ENCODE measurements at places on chromosomes 3 and 15.

- peak; percentile 60 for DNase-seq
These were observed 141.9 kb upstream of the SMAD3 start for GRCh38 chr15:66923438-66923881.

GRCh38 chr3:53780806-53781205 is 65.4 kb downstream of the CHDH start:
- no peak for DNase-seq

DNA sequence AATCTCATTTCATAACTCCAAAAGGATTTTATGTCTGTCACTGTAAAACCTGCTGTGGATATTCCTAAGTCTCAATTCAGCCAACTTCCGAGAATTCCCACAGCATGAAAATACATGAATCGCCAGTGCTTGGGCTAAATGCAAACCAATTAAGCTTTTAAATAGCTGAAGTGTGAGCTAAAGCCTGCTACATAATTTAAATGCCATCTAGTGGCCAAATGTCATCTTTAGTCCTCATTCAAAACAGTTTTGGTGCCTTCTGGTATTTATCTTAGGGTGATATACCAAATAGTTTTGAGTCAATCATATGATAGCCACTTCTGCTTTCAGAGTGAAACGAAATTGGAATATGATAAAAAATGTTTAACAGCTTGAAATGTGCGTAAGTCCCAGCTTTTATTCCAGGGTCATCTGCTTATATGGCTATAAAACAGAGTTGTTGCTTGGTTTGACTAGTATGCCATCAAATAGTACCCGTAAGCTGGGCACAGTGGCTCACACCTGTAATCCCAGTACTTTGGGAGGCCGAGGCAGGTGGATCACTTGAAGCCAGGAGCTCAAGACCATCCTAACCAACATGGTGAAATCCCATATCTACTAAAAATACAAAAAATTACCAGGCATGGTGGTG is 41.8 kb upstream of the CCNL1 start:
- peak; percentile 28 for DNase-seq

GRCh38 chr15:63947228-63947627 is 99.1 kb downstream of the DAPK2 start:
- no peak for DNase-seq

GRCh38 chr3:123642182-123642956 is 57.5 kb upstream of the HACD2 start:
- DNase-seq = peak; percentile 84

- no peak for DNase-seq
These were observed 45.2 kb downstream of the C2CD4B start for GRCh38 chr15:62119874-62120273.

DNA sequence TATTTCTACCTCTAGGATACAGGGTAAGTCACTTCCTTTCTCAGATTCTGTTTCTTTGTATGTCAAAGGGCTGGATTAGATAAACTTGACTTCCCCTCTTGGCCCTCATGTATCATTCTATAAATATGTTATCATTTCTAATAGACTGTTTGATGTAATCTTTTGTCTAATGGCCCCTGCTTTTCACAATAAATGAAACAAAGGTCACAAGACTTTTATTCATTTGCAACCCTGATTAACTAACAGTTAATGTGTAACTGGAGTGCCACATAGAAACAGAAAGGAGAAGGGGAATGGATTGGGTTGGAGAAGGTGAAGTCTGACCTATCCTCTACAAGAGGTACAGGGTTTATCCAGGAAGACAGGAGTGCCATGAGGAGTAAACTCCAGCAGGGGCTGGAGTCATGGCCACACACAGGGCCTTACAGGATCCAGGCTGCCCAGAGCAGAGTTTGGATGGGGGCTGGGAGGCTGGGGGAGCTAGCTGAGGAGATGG is 8.0 kb upstream of the B3GNT5 start:
- no peak for DNase-seq

DNA sequence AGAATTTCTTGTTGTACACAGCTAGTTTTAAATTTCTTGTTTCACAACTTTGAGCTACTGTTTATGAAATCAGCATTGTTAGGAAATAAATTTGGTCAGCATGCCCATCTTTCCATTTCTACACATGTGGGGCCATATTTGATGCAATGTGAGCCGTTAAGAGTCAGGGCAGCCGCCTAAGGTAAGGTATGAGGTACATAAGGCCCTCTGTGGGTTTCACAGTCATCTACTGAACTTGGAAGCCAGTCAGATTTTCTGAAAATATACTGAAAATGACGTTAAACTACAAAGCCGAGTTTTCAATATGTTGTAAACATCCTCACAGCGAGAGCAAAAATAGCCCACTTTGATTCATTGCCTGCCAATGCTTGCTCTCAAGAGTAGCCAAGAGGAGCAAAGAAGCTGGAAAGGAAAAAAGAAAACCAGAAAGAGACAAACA is 94.7 kb upstream of the PDZRN3 start:
- DNase-seq = no peak

GRCh38 chr3:112395181-112395895 is 62.4 kb downstream of the CD200 start:
- DNase-seq = no peak

- DNase-seq = no peak
These were observed 170.5 kb upstream of the TBL1XR1 start for GRCh38 chr3:177367788-177368187.

DNA sequence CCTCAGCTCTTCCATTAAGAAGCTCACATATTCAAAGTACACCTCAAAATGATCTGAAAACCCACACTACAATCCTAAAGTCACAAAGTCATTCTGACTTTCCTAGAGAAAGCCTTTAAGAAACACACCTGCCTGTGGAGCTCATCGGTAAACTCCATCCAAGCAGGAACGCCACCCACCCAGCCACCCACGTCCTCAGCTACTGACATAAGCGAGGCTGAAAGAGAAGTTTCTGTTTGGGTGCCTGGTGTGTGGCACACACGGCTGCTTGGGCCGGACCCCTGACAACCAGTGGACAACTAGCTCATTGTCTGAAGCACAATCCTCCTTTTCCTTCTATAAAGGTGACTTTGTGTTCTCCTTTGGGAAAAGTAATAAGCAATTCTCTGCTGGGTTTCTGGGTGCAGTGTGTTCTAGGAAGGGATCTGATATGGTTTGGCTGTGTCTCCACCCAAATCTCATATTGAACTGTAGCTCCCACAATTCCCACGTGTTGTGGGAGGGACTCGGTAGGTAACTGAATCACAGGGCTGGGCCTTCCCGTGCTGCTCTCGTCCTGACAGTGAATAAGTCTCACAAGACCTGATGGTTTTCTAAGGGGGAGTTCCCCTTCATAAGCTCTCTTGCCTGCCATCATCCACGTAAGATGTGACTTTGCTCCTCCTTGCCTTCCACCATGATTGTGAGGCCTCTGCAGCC is 26.1 kb downstream of the FAM174B start:
- no peak for DNase-seq

GRCh38 chr3:3705090-3705775 is 94.0 kb upstream of the LRRN1 start:
- no peak for DNase-seq

- DNase-seq = no peak
These were observed 2.7 kb downstream of the LCTL start for GRCh38 chr15:66563126-66563525.

DNA sequence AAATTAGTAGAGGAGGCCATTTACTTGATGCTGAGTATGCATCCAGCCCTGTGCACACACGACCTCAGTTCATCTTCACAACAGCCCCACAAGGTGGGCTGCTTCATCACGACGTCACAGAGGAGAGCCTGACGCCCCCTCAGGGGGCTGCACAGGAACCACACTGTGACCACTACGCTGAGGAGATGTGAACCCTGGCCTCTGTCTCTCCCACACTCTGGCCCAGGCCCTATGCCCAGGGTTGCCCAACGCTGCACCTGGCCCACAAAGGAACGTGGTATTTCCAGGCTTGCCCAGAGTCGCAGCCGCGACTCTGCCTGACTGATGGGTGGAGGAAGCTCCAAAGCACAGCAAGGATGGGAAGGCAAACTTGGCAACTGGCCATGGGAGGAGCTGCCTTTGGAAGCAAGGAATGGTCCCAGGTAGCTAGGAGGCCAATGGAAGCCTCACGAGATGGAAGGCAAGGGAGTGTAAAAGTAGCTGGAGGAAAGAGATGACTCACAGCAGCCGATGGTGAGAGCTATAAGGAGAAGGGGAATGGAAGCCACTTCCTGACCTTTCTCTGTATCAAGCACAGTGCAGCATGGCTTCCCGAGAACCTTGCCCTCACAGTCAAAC is 226.0 kb downstream of the KLF13 start:
- no peak for DNase-seq

- DNase-seq = no peak
These were observed 13.8 kb downstream of the RIOX2 start for GRCh38 chr3:97958396-97958795.

- DNase-seq = no peak
These were observed 18.3 kb upstream of the TRAK1 start for GRCh38 chr3:42072831-42073301.

DNA sequence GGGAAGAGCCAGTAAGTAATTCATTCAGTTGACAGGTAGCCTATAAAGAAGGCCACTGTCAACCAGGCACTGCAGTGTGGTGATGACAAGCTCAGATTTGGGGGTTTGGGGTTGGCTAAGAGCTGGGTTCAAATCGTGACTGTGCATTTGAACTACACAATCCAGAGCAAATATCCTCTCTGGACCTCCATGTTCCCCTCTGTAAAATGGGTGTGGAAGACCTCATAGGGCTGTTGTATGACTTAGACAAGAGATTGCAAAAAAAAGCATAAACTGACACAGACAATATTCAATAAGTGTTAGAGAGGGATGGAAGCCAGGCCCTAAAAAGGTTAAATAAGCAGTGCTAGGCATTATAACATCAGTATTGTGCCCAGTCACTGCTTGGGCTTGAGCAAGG is 59.7 kb upstream of the CTDSPL start:
- DNase-seq = no peak

- no peak for DNase-seq
These were observed 23.7 kb downstream of the MUC20 start for GRCh38 chr3:195744437-195744836.

GRCh38 chr15:52104532-52105004 is 8.0 kb downstream of the BCL2L10 start:
- no peak for DNase-seq

- DNase-seq = no peak
These were observed 626.1 kb downstream of the SQOR start for GRCh38 chr15:46260937-46261336.

GRCh38 chr3:45026957-45027356 is 854 bp downstream of the CLEC3B start:
- DNase-seq = no peak

GRCh38 chr15:97037080-97037479 is 706.6 kb downstream of the NR2F2 start:
- DNase-seq = no peak

GRCh38 chr3:58508437-58508836 is 16.5 kb downstream of the KCTD6 start:
- DNase-seq = no peak

DNA sequence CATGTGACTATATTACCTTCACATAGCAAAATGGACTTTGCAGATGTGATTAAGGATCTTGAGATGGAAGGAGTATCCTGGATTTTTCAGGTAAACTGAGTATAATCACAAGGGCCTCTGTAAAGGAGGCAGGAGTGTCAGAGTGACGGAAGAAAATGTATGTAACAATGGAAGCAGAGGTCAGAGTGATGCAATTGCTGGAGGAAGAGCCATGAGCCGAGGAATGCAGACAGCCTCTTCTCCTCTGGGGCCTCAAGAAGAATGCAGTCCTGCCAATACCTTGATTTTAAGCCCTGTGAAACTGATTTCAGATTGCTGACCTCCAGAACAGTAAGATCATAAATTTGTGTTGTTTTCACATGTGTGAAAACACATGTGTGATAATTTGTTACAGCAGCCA is 15.1 kb downstream of the HEMK1 start:
- DNase-seq = no peak
